ENCODE measurements at places on chromosomes 3 and 15.

- DNase-seq = no peak
Observed at GRCh38 chr3:99648516-99648915, 10.1 kb downstream of the COL8A1 start.

DNA sequence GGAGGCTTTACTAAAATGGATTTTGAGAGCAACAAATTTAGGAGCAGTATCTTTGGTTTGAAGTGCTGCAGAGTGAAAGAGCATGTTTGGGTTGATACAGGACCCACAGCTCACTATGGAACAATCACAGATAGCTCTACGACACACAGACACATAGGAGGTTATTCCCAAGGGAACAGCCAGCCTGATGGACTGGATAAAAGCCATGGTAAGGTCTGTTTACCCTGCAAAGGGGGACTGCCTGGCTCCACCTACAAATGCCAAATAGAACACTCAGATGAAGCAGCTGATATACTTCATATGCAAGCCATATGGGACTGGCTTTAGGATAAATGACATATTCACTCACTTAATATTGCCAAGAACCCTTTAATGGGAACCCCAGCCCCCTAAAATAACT is 75.4 kb downstream of the CDC25A start:
- no peak for DNase-seq

GRCh38 chr15:85625856-85626255 is 168.9 kb downstream of the KLHL25 start:
- DNase-seq = no peak

- no peak for DNase-seq
Observed at GRCh38 chr15:60442763-60443162, 36.2 kb downstream of the ICE2 start.

Measured in left forelimb (tissue), 1 donor.